ENCODE measurements at places on chromosomes 2 and 18. TPM values are rescaled to one million over a fixed set of nuclear protein-coding genes. Genes with fewer than 3 reads are reported as not detected.

DNA sequence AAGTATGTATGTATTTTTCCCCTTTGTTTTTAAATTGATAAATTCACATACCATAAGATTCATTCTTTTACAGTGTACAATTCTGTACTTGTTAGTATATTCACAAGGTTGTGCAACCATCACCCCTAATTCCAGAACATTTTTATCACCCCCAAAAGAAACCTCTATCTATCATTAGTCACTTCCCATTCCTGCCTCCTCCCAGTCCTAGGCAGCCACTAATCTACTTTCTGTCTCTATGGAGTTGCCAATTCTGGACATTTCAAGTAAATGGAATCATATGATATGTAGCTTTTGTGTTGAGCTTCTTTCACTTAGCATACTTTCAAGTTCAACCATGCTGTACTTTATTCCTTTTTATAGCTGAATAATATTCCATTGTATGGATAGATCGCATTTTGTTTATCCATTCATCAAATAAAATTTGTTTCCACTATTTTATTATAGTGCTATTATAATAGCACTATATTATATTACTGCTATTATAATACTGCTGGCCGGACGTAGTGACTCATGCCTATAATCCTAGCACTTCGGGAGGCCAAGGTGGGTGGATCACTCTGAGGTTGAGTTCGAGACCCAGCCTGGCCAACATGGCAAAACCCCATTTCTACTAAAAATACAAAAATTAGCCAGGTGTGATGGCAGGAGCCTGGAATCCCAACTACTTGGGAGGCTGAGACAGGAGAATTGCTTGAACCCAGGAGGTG lies 10.9 kb downstream of the STARD7 start:
- peaks cover 49% of the 10 kb centered on the region for H3K4me1 ChIP-seq
- DNase-seq = no peak
- H3K36me3 ChIP-seq = peaks cover 30% of the 10 kb centered on the region
- H3K4me3 ChIP-seq = no peak overlapping the region

GRCh38 chr2:223681125-223681524 lies 79.0 kb upstream of the SCG2 start:
- no peaks in the 10 kb centered on the region for H3K4me1 ChIP-seq
- no peaks in the 10 kb centered on the region for H3K27me3 ChIP-seq
- H3K4me3 ChIP-seq = no peak overlapping the region
- H3K27ac ChIP-seq = no peak overlapping the region

DNA sequence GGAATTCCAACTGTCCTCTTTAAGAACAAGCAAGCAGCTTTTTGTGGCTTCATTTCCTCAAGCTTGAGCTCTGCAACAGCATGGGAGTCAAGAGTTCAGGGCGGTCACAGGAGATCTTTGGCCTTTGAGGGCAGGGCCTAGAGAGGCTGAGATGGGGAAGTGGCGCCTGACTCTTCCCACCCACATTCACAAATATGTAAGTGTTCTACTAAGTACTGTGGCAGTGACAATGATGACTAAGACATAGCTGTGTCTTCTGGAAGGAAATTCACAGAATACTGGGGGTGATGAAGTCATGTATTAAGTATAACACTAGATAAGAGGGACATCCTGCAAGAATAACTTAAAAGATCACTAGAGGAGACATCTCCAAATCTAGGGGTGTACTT lies 15.0 kb downstream of the RND3 start:
- H3K27ac ChIP-seq = no peak overlapping the region
- H3K27me3 ChIP-seq = no peaks in the 10 kb centered on the region
- peaks cover 77% of the 10 kb centered on the region for H3K4me1 ChIP-seq
- peaks cover 63% of the 10 kb centered on the region for H3K36me3 ChIP-seq

GRCh38 chr2:75790121-75790813 lies 79.6 kb upstream of the GCFC2 start:
- no peak overlapping the region for H3K4me3 ChIP-seq
- no peaks in the 10 kb centered on the region for H3K27me3 ChIP-seq
- no peak overlapping the region for H3K27ac ChIP-seq

DNA sequence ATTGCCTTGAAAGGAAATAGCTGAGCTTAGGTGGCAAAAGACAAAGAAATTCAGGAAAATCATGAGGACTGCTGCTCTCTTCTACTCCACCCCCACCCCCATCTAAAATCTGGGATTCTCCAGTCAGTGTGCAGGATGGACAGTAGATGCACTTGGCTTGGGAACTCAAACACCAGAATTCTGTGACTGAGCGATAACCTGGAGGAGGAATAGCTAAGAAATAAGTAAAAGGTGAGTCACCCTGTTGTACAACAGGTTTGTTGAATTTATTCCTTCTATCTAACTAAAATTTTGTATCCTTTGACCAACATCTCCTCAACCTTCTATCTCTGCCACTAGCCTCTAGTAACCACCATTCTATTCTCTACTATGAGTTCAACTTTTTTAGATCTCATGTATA lies 1029.9 kb upstream of the ACVR2A start:
- no peaks in the 10 kb centered on the region for H3K27me3 ChIP-seq
- no peak overlapping the region for H3K27ac ChIP-seq
- DNase-seq = no peak
- H3K4me3 ChIP-seq = no peak overlapping the region
- no peaks in the 10 kb centered on the region for H3K36me3 ChIP-seq

DNA sequence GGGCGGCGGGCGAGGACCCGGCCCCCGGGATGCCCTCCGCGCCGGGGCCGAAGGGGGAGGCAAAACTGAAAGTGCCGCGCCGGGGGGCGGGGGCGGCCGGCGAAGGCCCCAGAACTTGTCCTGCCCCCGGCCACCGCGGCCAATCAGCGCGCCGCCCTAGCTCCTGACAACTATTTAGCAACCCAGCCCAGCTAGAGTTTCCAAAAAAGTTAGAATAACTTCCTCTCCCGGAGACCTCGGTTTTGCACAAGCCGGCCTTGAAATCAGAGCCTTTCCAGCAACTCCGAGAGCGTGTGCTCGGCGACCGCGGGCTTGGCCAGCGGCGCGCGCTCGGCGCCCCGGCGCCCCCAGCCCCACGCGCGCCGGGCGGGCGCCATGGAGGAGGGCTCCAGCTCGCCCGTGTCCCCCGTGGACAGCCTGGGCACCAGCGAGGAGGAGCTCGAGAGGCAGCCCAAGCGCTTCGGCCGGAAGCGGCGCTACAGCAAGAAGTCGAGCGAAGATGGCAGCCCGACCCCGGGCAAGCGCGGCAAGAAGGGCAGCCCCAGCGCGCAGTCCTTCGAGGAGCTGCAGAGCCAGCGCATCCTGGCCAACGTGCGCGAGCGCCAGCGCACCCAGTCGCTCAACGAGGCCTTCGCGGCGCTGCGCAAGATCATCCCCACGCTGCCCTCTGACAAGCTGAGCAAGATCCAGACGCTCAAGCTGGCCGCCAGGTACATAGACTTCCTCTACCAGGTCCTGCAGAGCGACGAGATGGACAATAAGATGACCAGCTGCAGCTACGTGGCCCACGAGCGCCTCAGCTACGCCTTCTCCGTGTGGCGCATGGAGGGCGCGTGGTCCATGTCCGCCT lies at the start of gene TWIST2:
Gene TWIST2, plus strand, starts transcription at position 245 of the 850 bp plus-strand sequence. Its CDS starts 131 bp downstream, at position 376.
- H3K27me3 ChIP-seq = peaks cover 98% of the 10 kb centered on the region
- no peaks in the 10 kb centered on the region for H3K4me1 ChIP-seq
- peak; percentile 72 for DNase-seq
- H3K27ac ChIP-seq = no peak within 1 kb of the TSS
- H3K4me3 ChIP-seq = peak within 1 kb of the TSS; percentile 48

- DNase-seq = no peak
- H3K36me3 ChIP-seq = peaks cover 6% of the 10 kb centered on the region
These were observed 21.7 kb downstream of the COX7A2L start for GRCh38 chr2:42339191-42339912.

- DNase-seq = no peak
- H3K27ac ChIP-seq = no peak overlapping the region
- H3K36me3 ChIP-seq = no peaks in the 10 kb centered on the region
- H3K27me3 ChIP-seq = no peaks in the 10 kb centered on the region
- no peak overlapping the region for H3K4me3 ChIP-seq
- no peaks in the 10 kb centered on the region for H3K4me1 ChIP-seq
These were observed 301.7 kb downstream of the PAX3 start for GRCh38 chr2:221997100-221997499.

- H3K27me3 ChIP-seq = no peaks in the 10 kb centered on the region
- no peaks in the 10 kb centered on the region for H3K36me3 ChIP-seq
- no peak overlapping the region for H3K27ac ChIP-seq
- H3K4me1 ChIP-seq = peaks cover 7% of the 10 kb centered on the region
- H3K4me3 ChIP-seq = no peak overlapping the region
These were observed 131.2 kb upstream of the SEC11C start for GRCh38 chr18:59008302-59008974.

- DNase-seq = peak; percentile 39
- peaks cover 5% of the 10 kb centered on the region for H3K27me3 ChIP-seq
- H3K4me3 ChIP-seq = no peak overlapping the region
- H3K36me3 ChIP-seq = no peaks in the 10 kb centered on the region
- H3K27ac ChIP-seq = no peak overlapping the region
These were observed 423.8 kb upstream of the MEX3C start for GRCh38 chr18:51621113-51621863.

DNA sequence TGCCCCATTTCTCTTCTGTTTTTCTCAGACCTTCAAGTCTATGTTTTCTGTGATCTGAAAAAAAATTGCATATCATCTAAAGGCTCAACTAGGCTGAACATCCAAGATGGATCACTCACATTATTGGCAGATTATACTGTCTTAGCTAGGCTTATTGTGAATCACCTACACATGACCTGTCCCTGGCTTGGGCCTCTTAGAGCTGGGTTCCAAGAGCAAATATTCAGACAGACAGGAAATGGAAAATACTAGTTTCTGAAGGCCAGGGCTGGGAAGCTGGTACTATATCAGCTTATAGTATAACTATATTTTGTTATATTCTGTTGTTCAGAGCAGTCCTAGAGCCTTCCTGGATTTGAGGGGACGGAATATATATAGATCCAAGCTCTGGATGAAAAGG lies 90.3 kb downstream of the PIK3C3 start:
- H3K4me3 ChIP-seq = no peak overlapping the region
- no peaks in the 10 kb centered on the region for H3K36me3 ChIP-seq
- no peak for DNase-seq
- H3K4me1 ChIP-seq = no peaks in the 10 kb centered on the region

DNA sequence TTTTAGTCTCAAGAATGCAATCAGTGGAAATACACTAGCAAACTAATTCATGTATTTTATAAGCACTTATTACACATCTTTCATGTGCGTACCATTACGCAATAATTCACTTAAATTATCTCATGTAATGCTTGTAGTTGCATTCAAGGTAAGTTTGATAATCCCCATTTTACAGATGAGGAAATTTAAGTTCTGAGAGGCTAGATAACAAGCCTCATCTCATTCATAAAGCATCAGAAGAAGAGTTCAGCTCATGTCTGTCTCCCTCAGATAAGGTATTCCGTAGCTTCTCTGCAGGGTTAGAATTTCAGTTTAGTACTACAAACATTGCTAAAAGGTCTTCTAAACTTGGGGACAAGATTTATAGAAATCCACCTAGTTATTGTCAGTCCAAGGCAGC lies 47.8 kb downstream of the HNMT start:
- H3K4me1 ChIP-seq = no peaks in the 10 kb centered on the region
- H3K4me3 ChIP-seq = no peak overlapping the region
- no peak overlapping the region for H3K27ac ChIP-seq
- DNase-seq = no peak

DNA sequence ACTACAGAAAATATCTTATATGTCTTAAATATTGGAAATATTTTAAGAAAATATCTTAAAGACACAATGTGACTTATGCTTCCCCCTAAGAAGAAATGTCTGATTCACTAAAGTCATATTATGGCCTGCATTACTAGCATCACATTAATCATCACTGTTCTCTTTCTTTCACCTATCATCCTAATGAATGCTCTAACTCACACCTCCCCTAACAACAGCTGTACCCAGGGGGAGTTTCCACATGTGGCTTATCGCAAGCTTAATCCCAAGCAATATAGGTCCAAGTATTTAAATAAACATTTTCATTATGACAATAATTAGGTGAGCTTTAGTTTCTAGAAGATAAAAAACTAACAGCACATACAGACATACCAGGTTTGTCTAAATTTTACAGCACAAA lies 39.6 kb downstream of the REV1 start:
- H3K36me3 ChIP-seq = peaks cover 97% of the 10 kb centered on the region
- DNase-seq = no peak
- no peak overlapping the region for H3K4me3 ChIP-seq
- peaks cover 15% of the 10 kb centered on the region for H3K4me1 ChIP-seq
- H3K27ac ChIP-seq = no peak overlapping the region
- H3K27me3 ChIP-seq = no peaks in the 10 kb centered on the region

- no peak overlapping the region for H3K4me3 ChIP-seq
- H3K27me3 ChIP-seq = no peaks in the 10 kb centered on the region
- no peaks in the 10 kb centered on the region for H3K4me1 ChIP-seq
- H3K36me3 ChIP-seq = no peaks in the 10 kb centered on the region
These were observed 121.8 kb downstream of the TGFA start for GRCh38 chr2:70431716-70432347.

DNA sequence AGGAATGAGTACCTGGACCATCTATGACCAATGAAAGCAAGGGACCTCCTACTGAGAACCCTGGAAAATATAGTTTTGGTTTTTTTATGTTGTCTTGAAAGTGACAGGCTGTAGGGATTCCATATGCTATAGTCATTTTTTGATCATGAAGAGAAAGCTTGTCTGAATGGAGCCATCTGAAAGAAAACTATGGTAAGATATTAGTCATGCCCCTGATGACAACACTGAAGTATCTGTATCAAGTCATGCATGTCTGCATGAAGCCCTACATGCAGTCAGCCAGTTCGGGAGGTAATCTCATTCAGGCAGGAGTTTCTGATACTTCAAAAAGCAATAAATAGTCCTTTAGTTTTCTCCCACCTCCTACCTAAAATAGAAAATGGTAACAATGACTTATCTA lies 1042.0 kb downstream of the DPP10 start:
- H3K4me3 ChIP-seq = no peak overlapping the region
- H3K27me3 ChIP-seq = no peaks in the 10 kb centered on the region
- H3K36me3 ChIP-seq = no peaks in the 10 kb centered on the region
- no peaks in the 10 kb centered on the region for H3K4me1 ChIP-seq
- no peak for DNase-seq

- DNase-seq = peak; percentile 25
- peaks cover 33% of the 10 kb centered on the region for H3K36me3 ChIP-seq
- H3K27me3 ChIP-seq = no peaks in the 10 kb centered on the region
These were observed 81.9 kb downstream of the MEP1B start for GRCh38 chr18:32271672-32272208.

GRCh38 chr2:88067598-88067997 lies at the start of gene SMYD1:
Gene SMYD1 (plus strand): TSS chr2:88067825. CDS start chr2:88067865, 40 bp downstream.
- peak within 1 kb of the TSS; percentile 57 for H3K4me3 ChIP-seq
- peak; percentile 52 for DNase-seq
- H3K4me1 ChIP-seq = no peaks in the 10 kb centered on the region
- peak within 1 kb of the TSS; percentile 72 for H3K27ac ChIP-seq
- no peaks in the 10 kb centered on the region for H3K27me3 ChIP-seq
- H3K36me3 ChIP-seq = no peaks in the 10 kb centered on the region

SUMO1 gene
- total RNA-seq = 63.0 TPM

TLX2 gene
- not detected for total RNA-seq

DUSP11 gene
- total RNA-seq = 9.3 TPM

KHK gene
- total RNA-seq = 1.5 TPM

VAMP8 gene
- total RNA-seq = 7.3 TPM

B3GNT7 gene
- total RNA-seq = 61.7 TPM

HTR2B gene
- total RNA-seq = 0.32 TPM

TFCP2L1 gene
- 0.06 TPM for total RNA-seq

MYCN gene
- total RNA-seq = 1.00 TPM

CPS1 gene
- 3.4 TPM for total RNA-seq

Data from heart right ventricle (tissue), 16 donors.